Stimulated activated CD4-positive, alpha-beta T cell treated with anti-CD3 and anti-CD28 coated beads, Interleukin-15, amount 100 ng/mL, for 1 hour (primary cell): ENCODE measurements at places on chromosomes 4 and X.

DNA sequence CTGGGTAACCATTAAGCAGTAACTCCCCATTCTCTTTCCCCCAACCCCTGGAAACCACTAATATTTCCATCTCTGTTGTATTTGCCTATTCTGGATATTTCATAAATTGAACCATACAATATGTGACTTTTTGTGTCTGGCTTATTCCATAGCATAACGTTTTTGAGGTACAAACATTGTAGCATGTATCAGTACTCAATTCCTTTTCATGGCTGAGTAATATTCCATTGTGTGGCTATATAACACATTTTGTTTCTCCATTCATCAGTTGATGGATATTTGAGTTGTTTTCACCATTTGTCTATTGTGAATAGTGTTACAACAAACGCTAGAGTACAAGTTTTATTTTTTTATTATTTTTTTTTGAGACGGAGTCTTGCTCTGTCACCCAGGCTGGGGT, 55.0 kb upstream of the MORC4 start:
- DNase-seq = no peak

DNA sequence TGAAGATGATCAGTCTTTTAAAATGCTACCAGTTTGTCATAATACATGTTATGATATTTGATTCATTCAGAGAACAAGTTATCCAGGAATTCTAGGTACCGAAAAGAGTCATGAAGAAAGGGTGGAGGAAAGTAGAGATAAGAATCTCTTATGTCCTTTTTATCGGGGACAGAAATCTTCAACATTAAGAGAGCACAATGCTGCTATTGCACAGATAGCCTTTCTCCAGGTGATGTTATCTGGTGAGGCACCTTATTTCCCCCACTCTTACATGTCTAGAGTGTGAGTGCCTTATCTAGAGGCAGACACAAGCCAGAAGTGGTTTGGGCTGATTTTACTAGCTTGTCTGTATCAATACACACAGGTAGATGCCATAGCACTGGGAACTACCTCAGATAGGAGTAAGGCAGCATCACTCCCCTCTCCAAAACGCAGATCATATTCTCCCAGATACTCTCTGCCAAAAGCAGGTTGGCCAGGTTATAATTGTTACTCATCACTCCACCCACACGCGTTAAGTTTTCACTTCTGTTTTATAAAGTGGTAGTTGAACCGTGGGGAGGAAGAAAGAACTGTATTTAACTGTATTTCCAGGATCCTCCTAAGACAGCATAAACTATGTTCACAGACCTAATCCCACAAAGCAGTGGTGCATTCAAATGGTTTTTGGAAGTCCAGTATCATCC, 38.4 kb downstream of the AREG start:
- DNase-seq = no peak

GRCh38 chr4:160235285-160235684, 1132.4 kb downstream of the RAPGEF2 start:
- no peak for DNase-seq

GRCh38 chr4:128516301-128516969, 228.8 kb upstream of the PGRMC2 start:
- DNase-seq = no peak

DNA sequence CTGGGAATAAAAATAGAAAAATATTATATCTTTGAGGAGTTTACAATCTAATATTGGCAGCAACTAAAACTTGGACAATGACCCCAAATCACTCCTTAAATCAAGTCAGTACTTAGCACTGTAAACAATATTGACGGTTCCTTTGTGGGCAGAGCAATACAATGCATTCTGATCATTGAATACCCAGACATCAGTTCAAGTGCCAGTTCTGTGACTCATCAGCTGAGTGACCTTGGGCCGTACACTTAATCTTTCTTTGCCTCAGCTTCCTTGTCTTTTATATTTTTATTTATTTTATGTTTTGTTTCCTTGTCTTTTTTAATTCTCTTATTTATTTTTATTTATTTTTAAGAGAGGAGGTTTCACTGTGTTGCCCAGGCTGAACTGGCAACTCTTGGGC, 112.2 kb upstream of the ANXA3 start:
- no peak for DNase-seq

- DNase-seq = no peak
These were observed 40.8 kb downstream of the LAMP2 start for GRCh38 chrX:120428309-120428708.

GRCh38 chrX:46376246-46376885, 168.9 kb downstream of the ZNF674 start:
- DNase-seq = no peak

- no peak for DNase-seq
These were observed 85.0 kb downstream of the RCHY1 start for GRCh38 chr4:75429208-75429607.

GRCh38 chr4:94304365-94304971, 38.2 kb downstream of the HPGDS start:
- no peak for DNase-seq

GRCh38 chr4:119692001-119692400, 63.4 kb upstream of the PDE5A start:
- no peak for DNase-seq

GRCh38 chr4:8586671-8587468, 5.7 kb upstream of the CPZ start:
- no peak for DNase-seq

DNA sequence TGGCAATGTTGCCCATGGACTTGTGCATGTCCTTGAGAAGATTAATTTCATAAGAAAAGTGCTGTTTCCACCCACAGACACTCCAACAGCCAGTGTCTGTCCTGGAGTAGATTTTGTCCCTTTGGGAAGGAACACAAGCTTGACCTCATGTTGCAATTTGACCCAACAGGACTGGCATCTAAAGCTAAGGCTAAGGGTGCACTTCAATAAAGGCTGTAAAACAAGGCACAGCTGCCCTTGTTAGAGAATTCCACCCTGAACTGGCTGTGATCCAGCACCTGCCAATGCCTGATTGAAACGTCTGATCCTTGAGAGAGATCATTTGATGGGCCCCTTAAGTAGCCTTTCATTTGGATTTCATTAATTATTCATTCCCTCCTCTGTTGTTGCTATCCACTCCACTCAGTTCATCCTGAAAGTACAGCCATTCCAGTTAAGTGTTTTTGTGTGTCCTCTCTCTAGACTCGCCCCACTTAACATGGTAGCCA, 56.2 kb downstream of the CD99L2 start:
- no peak for DNase-seq

DNA sequence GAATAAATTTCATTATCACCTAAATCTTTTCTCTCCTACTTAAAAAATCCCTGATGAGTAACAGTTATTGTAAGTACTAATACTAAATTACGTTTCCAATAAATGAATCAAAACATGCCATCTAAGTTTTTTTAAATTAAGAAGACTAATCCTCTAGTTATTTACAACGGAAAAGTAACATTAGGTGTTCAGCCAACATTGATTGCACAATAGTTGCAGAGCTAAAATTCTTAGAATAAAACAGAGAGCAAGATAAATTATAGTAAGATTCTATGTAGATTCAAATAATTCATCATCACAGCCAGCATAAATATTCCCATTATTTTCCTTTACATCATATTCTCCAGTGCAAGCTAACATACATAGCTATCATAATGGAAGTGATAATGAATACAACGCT, 139.2 kb downstream of the HDX start:
- DNase-seq = no peak

DNA sequence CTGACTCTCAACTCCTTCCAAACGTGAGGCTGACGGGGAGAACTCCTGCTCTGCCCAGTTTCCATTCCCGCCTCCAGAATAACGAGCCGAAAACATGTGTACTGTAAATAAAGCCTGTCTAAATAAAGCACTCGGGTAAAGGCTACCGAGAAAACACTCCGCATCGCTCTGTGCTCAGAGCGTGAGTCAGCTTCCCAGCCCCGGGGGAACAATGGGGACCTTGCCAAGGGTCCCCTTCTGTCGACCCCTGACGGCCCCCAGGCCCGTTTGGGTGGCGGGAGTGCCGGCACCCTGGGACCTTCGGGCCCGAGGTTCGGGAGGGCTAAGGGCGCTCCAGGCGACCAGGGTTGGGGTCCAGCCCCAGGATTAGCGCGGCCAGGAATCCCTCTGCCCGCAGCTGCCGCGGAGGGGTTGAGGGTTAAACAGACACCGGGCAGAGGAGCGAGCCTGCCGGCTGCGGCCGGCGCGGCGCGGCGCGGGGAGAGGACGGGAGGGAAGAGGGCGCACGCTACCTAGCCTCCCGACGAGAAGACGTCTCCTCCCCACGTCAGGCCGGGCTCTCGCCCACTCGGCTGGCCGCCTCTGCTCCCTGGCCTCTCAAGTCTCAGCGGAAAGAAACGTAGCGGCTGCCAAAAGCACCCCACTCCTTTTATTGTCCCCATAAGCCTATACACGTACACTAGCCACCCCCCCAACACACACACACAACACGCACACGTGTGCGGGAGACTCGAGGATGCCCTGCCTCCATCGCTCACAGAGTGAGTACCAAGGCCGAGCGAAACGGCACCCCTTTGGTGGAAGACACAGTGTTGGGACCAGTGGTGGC, 85.5 kb downstream of the BCOR start:
- no peak for DNase-seq

GRCh38 chrX:130110379-130111219, at the start of gene ELF4:
ELF4 (minus strand) TSS chrX:130110497; CDS start chrX:130081330, 29,167 bp downstream.
- no peak for DNase-seq

GRCh38 chr4:94575652-94576051, 123.9 kb downstream of the PDLIM5 start:
- no peak for DNase-seq

DNA sequence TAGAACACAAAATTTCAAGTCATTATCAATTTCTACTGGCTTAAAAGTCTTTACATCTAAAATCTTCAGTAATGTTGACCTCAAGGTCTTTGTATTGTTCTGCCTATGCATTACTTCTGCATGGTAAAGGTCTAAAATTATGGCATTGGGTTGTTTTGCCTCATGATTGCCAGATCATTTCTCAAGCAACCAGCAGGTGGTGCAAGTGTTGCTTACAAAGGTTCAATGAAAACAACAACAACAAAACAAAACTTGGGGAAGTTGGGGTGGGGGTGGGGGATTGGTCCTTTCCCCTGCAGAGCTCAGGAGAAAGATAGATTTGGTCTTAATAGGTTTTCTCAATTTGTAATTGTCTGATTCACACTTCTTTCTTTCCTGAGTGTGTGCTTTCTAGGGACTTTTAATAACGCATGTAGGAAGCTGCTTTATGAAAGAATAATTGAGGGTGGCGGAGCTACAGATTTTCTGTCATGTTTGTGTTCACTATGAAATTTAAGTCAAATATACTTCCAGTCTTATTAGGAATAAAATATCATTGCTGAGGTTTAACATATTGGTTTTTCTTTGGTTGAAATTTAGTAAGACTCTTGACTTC, 145.1 kb downstream of the COL4A5 start:
- no peak for DNase-seq

DNA sequence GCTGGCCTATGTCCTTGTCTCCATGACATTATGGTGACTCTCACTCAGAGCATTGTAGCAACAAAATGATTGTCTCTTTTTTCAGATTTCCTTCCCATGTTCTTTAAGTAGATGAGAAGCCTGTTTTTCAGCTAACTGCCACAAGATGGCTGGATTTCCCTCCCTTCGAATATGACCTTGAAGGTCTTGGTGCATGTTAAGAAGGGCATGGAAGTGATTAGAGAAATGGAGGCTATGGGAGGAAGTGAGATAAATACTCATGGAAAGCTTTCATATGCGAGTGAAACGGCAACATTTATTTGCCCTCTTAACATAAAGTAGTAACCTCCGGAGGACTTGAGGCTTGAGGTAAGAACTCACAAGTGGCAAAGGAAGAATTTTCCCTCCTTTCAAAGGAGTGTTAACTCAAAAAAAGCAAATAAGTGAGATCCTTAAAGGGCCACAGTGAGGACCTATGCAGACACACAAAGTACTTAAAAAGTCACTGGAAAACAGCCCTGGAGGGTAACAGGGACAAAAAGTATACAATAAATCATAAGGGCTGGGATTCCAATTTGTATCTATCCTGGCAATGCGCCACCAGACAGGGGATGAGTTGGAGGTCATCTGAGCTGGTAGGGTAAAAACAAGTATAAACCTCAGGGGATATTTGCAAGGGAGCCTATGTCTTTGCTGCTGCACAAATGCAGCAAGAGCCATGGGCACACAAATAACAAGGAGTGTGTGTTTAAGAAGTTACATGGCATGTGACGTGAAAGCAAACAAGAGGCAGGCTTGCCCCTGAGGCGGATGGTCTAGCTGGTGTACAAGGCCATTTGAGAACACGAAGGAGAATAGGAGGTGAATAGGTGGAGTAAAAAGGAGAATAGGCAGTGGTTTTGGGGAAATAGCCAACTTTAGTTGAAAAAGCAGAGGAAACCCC, 96.2 kb downstream of the CPE start:
- DNase-seq = no peak

DNA sequence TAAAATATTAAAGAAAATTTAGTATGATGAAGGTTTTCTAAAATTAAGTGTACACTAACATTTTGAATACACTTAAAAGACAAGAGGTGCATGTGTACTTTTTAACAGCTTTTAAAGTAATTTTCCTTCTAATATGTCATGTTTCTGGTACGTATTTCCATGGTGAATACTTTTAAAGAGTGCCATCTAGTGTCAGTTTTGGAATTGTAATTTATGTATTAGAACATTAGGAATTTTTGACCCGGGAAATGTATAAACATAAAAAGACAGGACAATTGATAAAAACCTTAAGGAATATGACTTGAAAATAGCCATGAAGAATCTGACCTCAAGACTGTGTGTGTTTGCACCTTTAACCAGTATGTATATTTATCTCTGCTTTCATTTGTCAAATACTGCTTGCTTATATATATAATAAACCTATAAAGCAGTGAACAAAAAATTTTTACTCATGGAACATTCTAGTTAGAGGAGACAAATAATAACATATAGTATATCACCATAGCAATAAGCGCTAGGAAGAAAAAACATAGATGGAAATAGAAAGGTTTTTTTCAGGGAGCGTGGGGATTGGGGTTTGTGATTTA, 7.2 kb downstream of the GSTCD start:
- no peak for DNase-seq

- DNase-seq = no peak
These were observed 68.4 kb upstream of the RELL1 start for GRCh38 chr4:37754410-37755185.

DNA sequence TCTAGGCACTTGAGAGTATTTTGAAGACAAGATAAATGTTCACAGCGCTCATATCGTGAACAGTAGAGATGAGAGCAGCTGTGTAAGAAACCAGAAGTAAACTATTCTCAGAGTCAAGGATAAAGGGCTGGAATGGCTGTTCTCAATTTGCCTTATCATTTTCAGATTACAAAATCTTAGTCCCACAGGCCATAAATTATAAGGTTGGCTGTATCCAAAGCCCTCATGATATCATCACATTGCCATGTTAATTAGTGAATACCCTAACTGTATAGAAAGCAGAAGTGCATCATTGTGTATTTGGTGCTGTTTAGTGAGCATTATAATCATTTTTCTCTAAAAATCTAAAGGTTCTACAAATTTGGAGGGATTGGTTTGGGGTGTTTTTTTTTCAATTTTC, 168.9 kb upstream of the EDNRA start:
- no peak for DNase-seq

- DNase-seq = no peak
These were observed 102.5 kb upstream of the MID1 start for GRCh38 chrX:10722851-10723250.
